ENCODE measurements at places on chromosomes 6 and 20.
A peak's percentile ranks its signal among the peaks of the same experiment; 100 is the strongest.

GRCh38 chr6:130981409-130981808, 81.6 kb downstream of the EPB41L2 start:
- DNase-seq: no peak

DNA sequence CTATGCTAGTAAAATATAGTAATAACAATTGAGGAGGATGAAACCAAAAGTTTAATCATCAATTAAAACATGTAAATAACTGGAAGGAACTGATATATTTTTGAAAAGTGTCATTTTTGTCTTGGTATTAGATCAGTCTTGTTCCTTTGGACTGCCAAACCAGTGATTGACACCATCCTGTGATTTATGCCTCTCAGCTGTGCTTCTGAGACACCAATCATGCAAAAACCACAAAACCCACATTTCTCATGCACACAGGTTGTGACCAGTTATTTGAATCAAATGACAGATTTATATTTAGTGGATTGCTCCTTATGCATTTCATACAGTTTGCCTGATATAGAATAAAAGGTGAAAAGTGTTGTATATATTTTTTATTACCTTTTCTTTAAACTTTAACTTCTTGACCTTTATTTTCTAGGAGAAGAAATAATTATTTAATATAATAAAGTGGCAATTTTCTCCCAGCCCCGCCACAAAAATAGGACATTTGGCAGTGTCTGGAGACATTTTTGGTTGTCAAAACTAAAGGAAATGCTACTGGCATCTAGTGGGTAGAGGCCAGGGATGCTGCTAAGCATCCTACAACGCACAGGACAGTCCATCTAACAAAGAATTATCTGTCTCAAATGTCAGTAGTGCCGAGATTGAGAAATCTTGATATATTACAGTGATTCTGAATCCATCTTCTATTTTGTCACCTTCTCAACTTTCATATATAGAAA, 383.6 kb downstream of the BCKDHB start:
- DNase-seq: no peak

DNA sequence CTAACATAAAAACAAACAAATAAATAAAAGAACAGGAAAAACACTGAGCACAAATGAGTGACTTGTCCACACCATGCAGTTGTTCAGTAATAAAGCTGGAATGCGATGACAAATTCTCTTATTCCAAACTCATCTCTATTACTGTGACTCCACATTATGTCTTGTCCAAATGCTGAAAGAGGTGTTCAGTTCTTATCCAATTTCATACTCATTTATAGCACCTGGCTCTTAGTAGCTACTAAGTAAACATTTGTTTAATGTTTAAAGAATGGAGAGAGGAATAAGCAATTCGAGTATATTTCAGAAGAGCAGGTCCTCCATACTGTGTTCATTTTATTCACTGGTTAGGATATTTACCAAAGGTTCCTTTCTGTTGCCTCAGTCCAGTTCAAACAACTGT, 439.0 kb upstream of the JAG1 start:
- DNase-seq: no peak

GRCh38 chr20:45109634-45110033, 5.3 kb downstream of the WFDC5 start:
- no peak for DNase-seq

- peak; percentile 78 for DNase-seq
Observed at GRCh38 chr20:59495894-59496510, 108.3 kb upstream of the PHACTR3 start.

DNA sequence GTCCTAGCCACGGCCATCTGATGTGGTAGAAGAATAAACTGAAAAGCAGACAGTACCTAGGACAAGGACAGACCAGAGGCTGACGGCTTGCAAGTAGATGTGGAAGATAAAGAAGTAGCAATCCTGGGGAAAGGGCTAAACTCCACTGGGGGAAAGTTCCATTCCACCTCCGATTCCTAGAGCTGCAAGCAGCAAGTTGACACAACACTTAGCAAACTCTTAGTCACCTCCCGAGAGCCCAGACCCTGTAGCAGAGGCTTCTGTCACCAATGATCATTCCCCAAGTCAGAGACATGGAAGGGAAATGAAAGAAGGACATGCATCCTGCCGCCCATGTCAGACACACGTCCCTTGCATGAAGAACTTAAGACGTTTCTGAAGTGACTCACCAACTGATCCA, 99.2 kb upstream of the RPS6KA2 start:
- DNase-seq: no peak

DNA sequence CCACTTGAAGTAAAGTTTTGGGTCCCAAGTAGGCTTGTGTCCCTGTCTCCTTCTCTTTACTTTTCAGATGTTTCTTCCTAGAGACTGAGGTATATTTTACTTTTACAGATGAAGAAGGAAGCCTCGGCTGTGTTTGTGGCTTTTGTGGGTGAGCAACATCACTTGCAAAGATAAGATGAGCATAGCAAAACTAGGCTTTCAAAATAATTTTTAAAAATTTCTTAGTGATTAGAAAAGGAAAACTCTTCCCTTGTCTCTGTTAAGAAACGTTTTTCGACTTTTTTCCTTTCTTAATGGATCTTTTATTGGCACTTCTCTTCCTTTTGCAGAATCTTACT, 7.6 kb downstream of the PTPN1 start:
- DNase-seq: no peak

GRCh38 chr20:44050925-44051660, 135.9 kb downstream of the JPH2 start:
- no peak for DNase-seq

- DNase-seq: peak; percentile 44
Observed at GRCh38 chr6:83511901-83512681, at the start of gene PRSS35. PRSS35 (plus strand) TSS chr6:83512534; CDS start chr6:83523442, 10,908 bp downstream.

DNA sequence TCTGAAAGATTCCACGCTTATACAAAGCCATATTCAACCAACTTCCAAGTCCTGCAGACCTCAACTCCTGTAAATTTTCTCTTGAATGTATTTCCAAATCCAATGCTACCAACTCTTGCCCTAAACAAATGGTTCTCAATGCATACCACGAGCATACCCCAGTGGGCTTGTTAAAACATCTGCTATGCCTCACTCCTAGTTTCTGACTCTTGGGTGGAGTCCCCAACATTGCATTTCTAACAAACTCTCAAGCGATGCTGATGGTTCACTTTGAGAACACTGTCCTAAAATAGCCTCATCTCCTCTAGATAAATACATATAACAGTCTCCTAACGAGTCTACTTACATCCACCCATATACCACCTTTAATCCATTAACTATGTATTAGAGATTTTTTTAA, 7.3 kb downstream of the HBS1L start:
- DNase-seq: no peak

GRCh38 chr6:148500402-148500801, 157.8 kb downstream of the SASH1 start:
- no peak for DNase-seq

DNA sequence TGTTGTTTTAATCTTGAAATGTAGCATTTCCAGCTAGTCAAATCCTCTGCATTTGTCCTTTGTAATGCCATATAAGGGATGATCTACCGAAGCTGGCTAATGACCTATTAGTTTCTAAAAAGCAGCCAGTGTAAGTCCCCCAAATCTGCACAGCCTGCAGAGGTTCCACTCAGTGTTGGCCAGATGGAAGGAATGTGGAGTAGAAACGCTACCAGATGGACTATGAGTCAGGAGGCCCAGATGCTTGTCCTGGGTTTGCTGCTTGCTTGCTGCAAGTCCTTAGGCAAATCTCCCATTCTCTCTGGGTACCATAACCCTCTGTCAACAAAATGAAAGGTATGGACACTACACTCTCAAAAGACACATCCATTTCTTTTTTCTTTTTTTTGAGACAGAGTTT, 149.8 kb downstream of the BTBD9 start:
- DNase-seq: no peak

Data from GM10248 (cell line).